Activated B cell treated with CpG ODN at 0.5 μM for 24 hours (primary cell): ENCODE measurements at places on chromosomes 1 and 21. TPM values are rescaled to one million over a fixed set of nuclear protein-coding genes. Genes with fewer than 3 reads are reported as not detected.

The HPCAL4 gene
- not detected in 2 replicates for total RNA-seq

The KRTAP6-1 gene
- not detected in 2 replicates for total RNA-seq

DNA sequence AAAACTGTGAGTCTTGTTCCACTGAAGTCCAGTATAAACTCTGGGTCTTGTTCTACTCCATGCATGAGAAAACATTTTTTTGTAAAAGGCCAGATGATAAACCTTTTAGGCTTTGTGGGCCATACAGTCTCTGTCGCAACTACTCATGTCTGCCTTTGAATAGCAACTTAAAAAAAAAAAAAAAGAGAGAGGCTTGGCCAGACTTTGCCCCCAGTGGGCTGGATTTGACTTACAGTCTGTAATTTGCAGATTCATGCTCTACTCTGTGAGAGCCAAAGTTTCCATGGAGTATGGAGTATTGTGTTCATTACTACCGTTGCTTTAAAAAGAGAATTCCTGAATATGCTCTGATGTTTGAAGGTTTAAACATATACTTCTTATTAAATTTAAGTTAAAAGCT is 654.9 kb upstream of the PKN2 start:
- peaks cover 21% of the 10 kb centered on the region for H3K27me3 ChIP-seq
- no peaks in the 10 kb centered on the region for H3K36me3 ChIP-seq
- H3K4me1 ChIP-seq, result no peaks in the 10 kb centered on the region
- no peak for DNase-seq
- H3K27ac ChIP-seq, result no peak overlapping the region
- no peak overlapping the region for H3K4me3 ChIP-seq

GRCh38 chr1:184509105-184509504 is 122.3 kb downstream of the C1orf21 start:
- no peak overlapping the region for H3K4me3 ChIP-seq
- H3K27me3 ChIP-seq, result no peaks in the 10 kb centered on the region
- no peak overlapping the region for H3K27ac ChIP-seq
- H3K36me3 ChIP-seq, result no peaks in the 10 kb centered on the region

- no peaks in the 10 kb centered on the region for H3K36me3 ChIP-seq
- peak overlapping the region; percentile 89 for H3K4me3 ChIP-seq
- no peaks in the 10 kb centered on the region for H3K27me3 ChIP-seq
- H3K4me1 ChIP-seq, result peaks cover 14% of the 10 kb centered on the region
- peak overlapping the region; percentile 69 for H3K27ac ChIP-seq
Observed at GRCh38 chr1:61640531-61641530, 84.1 kb downstream of the TM2D1 start.
